ENCODE measurements at places on chromosomes 1 and 21.

DNA sequence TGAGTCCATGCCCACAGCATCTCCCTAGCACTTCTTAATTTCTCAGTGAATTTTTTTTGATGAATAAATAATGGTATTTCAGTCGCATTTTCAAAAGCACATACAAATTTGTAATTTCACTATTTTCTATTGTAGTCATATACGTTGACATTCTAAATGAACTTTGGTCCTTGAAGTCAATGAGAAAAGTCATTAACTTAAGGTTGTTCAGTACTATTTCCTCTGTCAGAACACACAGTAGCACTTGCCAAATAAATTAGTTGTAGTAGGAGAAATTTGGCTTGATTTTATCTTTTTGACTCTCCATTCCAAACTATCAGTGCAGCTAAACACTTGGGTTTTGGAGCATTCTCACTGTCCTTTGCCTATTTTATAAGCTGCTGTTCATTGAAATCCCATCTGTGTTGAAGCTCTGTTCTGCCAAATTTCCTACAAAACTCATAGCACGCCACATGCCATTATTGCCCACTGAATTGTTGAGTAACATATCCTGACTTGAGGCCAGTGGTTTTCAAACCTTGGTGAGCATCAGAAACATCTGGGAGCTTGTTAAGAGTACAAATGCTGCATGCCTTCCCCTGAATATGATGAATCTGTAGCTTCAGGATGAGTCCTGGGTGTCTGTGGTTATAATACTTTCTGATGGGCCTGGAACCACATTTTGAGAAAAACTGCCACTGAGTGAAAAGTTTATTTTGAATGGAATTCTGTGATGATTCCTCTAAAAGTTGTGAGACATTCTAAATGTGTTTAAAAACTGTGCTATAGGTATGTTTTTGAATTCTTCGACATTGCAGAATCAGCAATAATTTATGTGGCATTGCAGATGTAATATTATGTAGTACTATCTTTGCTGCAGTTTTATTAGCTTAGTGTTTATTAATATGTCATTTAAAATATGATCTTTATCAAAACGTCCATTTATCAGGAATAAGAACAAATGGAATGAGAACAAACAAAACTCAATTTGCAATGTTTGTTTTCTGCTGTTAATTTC lies 78.9 kb downstream of the DNM3 start:
- no peak for DNase-seq

GRCh38 chr1:181036107-181036836 lies 2.5 kb downstream of the MR1 start:
- no peak for DNase-seq

DNA sequence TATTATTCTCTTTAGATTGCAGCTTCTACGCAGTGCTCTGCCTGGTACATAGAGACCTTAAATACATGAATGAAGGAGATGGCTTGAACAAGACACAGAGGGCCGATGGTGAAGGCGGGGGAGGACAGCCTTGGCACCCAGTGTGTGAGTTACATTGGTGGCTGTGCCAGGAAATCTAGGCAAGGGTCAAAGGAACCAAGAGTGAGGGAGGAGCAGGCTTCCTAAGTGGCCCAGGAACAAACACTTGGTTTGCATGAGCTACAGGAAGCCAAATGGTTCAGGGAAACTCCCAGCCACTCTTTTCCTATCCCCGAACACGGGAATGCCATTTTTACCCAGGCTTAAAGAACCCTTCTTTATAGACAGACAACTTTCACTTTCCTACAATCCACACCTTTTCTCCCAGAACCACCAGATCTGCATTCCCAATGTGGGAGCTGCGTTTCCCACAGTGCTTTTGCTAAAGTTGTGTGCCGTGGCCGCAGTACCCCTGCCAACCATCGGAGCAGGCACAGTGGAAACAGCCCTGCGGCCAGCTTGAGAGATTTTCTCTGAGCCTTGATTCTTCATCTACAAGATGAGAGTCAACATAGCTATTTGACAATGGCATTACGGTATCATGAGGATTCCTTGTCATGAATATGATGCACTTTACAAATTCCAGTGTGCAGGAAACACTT lies 3.5 kb upstream of the CLEC20A start:
- no peak for DNase-seq

- DNase-seq: no peak
Observed at GRCh38 chr1:107900090-107900945, 64.7 kb downstream of the VAV3 start.

GRCh38 chr1:155184835-155185782 lies 11.5 kb downstream of the TRIM46 start:
- DNase-seq: no peak

GRCh38 chr1:90579212-90579802 lies 137.8 kb downstream of the BARHL2 start:
- no peak for DNase-seq

- no peak for DNase-seq
Observed at GRCh38 chr21:46045154-46045553, 52.8 kb upstream of the COL6A2 start.

DNA sequence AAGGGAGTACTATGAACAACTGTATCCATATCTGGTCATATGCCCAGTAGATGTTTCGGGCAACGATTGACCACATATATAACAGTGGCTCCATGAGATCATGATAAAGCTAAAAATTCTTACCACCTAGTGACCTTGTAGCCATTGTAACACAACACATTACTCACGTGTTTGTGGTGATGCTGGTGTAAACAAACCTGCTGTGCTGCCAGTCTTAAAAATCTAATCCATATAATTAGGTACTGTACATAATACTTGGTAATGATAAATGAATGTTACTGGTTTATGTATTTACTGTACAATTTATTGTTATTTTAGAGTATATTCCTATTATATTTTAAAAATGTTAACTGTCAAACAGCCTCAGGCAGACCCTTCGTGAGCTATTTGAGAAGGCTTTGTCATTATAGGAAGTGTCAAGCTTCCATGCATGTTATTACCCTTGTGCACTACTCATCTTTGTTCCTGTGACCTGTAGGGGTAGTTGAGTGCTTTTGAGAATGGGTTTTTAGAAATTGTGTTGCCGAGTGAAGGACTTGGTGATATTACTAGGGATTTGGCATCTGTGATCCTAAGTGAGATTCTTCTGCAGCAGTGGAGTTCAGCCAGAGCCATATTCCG lies 23.6 kb downstream of the DIP2A start:
- no peak for DNase-seq

DNA sequence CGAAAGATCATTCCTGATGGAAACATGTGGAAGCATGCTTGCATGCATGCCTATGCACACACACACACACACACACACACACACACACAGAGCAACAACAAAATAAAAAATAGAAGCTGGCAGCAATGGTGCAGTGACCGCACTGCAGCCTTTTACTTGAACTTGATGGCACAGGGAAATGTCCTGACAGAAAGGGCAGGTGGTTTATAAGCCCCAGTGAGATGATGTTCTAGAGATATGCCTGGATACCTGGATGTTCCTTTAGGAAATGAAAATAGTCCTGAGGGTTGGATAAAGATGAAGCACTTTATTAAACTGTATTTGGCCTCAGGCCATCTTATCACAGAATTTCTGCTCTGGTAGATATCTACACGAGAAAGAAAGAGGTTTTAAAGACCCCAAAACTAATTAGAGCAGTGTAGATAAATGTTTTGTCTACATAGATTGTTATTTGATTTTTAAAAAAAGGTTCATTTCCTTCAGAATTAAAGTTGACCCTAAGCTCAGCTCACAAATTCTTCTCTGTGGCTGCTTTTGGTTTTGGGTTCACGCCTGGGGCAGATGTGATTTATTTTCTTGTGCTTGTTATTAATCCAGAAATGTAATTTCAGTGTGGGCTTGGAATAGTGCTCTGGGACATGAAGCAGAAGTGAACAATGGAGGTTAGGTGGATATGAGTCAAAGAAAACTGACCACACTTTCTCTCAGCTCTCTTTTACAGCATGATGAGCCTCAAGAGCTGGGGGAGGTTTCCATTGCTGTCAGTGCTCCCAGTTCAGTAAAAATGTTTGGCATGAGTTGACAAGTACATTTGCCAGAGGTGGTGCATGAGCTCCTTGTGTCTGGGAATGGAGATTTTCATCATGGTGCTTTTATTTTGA lies 22.9 kb downstream of the ADAM30 start:
- DNase-seq: peak; percentile 66
